ENCODE measurements at places on chromosomes 11 and 22.

- no peak for DNase-seq
Measured at GRCh38 chr22:43172191-43172590, 14.7 kb downstream of the TTLL12 start.

DNA sequence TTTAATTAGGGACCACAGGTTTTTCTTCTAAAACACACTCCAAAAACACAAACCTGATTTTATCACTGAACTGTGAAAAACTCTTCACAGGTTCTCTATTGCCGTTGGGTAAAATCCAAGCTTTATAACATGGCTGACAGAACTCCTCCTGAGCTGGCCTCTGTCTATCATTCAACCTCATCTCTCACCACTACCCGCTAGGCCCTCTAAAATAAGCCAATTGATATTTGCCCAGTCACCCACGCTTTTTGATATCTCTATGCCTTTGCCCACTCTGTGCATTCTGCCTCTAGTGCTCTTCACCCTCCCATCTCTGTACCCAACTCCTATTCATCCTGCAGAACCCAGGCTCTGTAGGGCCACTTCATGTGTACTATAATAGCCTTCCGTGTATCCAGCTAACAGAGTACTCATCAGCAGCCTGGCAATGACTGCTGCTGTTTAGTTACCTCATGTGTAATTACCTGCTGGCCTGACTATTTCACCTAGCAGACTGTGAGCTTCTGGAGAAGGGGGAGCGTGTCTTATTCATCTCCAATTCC lies 1.1 kb upstream of the CNGA4 start:
- DNase-seq, result no peak

DNA sequence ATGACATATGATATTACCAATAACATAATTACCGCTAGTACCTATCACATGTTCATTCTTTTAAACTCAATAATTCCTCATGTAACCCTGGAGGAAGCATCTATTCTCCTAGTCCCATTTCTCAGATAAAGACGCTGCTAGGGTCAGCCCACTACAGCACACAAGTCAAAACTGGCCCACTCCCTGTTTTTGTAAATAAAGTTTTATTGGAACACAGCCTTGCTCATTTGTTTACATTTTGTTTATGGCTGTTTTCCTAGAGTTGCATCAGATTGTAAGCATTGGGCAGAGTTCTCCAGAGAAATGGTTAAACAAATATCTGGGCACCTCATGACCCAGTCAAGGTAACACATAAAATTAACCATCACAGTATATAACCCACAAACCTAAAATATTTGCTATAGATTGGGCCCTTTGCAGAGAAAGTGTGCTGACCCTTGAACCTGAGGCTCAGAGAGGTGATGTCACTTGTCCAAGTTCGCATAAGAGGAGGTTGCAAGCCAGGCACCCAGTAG lies 36.8 kb downstream of the MN1 start:
- DNase-seq, result no peak

GRCh38 chr11:124954590-124954955 lies 571 bp downstream of the CCDC15 start:
- no peak for DNase-seq

GRCh38 chr11:5591613-5592012 lies 4.8 kb upstream of the TRIM6 start:
- no peak for DNase-seq

GRCh38 chr11:30740091-30740490 lies 153.9 kb upstream of the MPPED2 start:
- no peak for DNase-seq

GRCh38 chr22:29512031-29512430 lies 32.0 kb downstream of the NEFH start:
- no peak for DNase-seq

All from activated CD8-positive, alpha-beta memory T cell treated with anti-CD3 and anti-CD28 coated beads, Interleukin-2, amount 10 ng/mL, durations not matched to agents 7 days and 5 days (primary cell).